ENCODE measurements at places on chromosomes 7 and 10.

DNA sequence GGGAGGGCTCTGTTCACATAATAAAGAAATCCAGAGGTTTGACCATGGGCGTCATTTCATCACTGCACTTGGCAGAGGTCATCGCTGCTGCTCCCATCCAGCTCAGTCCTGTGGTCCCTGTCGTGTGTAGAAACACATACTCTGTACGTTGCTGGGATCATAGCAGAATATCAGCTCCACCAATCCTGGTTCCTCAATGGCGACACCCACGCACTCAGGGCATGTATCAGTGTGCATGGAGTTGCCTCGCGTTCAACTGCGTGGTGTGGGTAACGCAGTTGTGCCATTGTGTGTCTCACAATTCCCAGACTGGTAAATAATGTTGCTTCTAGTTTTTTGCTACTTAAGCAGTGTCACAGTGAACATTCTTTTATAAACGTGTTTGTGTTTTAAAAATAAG, 111.1 kb downstream of the LHPP start:
- no peak for DNase-seq

GRCh38 chr10:35005868-35006267, 84.3 kb downstream of the CUL2 start:
- no peak for DNase-seq

DNA sequence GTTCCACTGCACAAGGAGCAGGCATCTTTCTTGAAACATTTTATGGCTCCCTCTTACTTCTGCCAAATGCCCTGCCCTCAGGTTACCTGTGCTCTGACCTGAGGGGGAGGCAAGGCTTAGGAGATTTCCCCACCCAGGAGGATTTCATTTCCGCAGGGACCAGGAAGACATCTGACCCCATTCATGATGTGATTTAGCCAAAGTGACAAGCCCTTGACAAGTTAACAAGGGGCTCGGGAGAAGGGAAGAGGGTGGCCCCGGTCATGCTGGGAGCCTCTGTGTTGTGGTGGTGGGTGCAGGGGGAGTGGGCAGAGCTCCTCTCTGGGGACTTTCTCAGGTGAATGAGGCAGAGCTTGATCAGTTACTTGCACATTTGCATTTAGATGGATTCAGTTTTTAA, 18.9 kb downstream of the GIMAP5 start:
- DNase-seq: no peak

DNA sequence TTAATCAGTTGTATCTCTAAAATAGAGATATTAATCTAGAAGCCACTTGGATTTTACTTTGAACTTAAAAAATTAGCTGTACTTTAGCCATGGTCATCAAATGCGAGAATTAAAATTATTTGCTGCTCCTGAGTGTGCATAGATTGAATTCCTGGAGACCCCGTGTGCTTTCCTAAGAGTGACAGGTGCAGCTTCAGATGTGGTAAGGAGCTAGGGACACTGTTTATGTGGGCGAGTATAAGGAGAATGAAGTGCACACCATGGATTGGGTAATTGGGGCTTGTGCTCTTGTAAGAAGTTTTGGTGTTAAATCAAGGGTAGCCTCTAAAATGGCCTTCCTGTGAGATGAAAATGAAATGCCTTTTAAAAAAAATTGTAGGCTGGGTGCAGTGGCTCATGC, 9.8 kb downstream of the PLCE1 start:
- DNase-seq: no peak

GRCh38 chr7:47515305-47515834, 66.5 kb downstream of the TNS3 start:
- no peak for DNase-seq

GRCh38 chr7:156173748-156174353, 361.6 kb upstream of the SHH start:
- DNase-seq: no peak

DNA sequence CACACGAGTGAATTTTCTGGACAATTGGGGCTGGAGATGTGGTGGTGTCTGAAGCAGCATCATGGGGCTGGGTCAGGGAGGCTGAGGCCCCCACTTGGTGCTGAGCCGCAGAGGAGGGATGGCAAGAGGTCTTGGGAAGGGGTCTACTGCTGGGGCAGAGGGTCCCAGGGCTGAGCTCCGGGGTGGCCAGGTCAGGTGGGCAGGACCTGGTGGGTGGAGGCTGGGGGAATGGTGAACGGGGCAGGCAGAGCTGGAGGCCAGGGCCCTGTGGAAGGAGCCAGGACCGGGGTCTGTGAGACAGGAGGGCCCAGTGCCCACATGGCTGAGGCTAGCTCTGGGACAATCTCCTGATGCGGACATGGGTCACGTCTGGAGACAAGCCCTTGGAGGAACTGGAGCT, 20.4 kb upstream of the LFNG start:
- no peak for DNase-seq

- DNase-seq: no peak
These were observed 66.1 kb downstream of the RBM33 start for GRCh38 chr7:155710530-155710929.

- no peak for DNase-seq
These were observed 85.0 kb downstream of the VIPR2 start for GRCh38 chr7:159059629-159060028.

- DNase-seq: no peak
These were observed 337.7 kb downstream of the GATA3 start for GRCh38 chr10:8392216-8392615.

- DNase-seq: no peak
These were observed 32.4 kb downstream of the KMT2E start for GRCh38 chr7:105046414-105046813.

GRCh38 chr10:124734311-124735166, 9.6 kb downstream of the FAM53B start:
- DNase-seq: no peak
